ENCODE measurements at places on chromosomes 3 and 15.

- DNase-seq: no peak
Observed at GRCh38 chr3:177478170-177478867, 281.0 kb upstream of the TBL1XR1 start.

DNA sequence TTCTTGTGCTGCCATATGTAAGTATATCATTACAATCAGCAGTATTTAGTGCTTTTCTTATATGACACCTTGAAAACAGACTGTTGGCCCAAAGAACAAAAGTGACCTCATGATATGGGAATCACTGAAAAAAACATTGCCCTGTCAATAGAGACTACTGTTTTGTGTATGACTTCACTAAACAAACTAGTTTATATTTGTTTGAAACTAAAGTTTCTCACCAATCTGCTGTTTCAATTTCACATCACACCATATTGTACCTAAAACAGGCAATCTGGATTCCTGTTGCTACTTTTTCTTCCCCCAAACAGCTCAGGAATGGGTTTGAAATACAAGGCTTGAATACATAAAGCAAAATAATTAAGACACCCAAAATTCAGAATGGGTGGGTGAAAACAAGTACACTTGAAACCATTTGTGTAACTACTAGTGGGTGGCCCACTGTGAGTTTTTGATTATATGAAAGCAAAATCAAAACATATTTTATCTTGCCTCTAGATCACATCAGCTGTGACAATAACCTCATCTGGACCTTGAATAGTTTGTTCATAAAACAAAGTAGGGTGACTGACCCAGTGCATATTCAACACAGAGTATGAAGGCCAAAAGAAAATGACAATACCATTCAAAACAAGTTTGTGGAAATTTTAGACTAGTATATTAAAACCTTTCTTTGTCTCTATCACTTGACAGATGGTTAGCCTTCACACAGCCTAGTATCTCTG is 5.9 kb downstream of the ZBTB20 start:
- no peak for DNase-seq

GRCh38 chr15:50148362-50148963 is 29.4 kb upstream of the ATP8B4 start:
- DNase-seq: peak; percentile 31

GRCh38 chr15:81315452-81316175 is 8.3 kb downstream of the STARD5 start:
- DNase-seq: no peak

DNA sequence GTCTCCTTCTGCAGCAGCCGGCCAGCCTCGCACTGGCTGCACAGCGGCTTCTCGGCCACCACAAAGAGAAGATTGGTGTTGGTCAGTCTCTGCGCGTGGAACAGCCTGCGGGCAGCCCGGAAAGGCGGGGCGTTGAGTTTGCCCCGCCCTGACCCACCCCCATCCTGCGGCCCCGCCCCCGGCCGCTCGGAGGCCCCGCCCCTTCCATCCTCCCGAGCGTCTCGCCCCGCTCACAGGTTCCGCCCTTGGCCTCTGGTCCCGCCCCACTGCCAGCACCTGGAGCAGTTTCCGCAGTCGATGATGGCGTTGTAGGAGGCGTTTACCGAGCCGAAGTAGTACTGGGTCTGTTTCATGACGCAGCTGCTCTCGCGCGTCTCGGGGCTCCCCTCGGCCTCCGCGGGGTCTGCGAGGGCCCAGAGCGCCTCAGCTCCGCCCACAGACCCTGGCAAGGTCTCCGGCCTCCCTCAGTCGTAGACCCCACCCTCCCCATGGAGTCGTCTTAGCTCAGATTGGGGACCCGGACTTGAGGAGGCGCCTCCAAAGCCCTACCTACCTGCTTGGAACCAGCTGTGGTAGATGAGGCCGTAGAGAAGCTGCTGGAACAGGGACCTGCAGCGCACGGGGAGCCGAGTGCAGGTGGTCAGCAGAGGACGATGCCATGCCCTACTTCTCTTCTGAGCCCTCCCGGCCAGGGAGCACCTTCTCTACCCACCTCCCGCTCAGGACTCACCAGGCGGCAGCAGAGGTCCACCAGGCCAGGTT is 5.9 kb upstream of the TMEM115 start:
- peak; percentile 92 for DNase-seq

DNA sequence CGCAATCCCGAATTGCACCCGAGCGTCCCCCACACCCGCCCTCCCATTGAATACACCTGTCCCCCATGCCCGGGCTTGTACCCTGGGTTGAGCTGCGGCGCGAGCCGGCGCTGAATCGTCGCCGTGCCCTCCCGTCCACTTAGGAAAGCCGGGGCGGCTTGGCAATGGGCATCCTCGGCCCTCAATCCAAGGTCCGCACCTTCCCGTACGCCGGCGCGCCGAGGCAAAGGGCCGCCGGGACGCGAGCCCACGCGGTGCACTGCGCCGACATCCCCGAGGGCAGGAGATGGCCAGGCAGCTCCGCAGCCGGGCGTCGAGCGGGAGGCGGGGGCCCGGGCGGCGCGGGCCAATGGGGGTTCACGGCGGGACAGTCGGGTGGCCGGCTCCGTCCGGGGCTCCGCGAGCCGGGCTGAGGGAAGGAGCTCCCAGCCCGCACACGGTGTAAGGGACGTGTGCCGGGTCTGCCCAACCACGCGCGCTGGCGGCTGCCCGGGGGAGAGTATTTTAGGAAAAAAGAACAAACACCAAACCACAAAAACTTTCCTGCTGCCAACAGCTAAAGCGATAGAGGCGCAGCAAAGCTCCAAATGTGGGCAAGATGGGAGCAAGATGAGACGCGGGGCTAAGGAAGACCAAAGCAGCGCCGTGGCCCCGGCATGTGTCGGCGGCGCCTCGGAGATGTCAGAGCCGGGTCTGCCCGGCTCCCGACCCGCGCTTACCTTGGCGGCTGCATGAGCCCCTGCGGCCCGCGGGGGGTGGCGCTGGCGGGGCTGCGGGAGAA is 621 bp downstream of the RGMA start:
- peak; percentile 56 for DNase-seq
